ENCODE measurements at places on chromosomes 6 and 20. TPM values are rescaled to one million over a fixed set of nuclear protein-coding genes. Genes with fewer than 3 reads are reported as not detected.
A peak's percentile ranks its signal among the peaks of the same experiment; 100 is the strongest.

DNA sequence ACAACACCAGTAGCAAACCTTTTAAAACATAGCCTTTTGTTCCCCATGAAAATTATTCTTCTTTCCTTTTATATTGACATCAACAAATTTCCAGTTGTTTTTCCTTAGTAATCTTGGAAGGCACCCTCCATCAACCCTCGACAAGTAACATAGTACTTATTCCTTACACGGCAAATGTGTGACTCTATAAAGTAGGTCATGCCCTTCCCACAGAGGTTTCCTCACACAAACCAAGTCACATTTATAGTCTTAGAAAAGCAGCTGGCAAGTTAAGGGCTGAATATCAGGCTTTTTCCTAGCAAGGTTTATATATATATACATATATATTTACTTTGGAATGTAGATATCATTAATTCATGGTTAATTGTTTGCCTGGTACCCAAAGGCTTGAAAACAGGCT, 371.5 kb downstream of the SYNE1 start:
- no peaks in the 10 kb centered on the region for H3K27me3 ChIP-seq
- H3K36me3 ChIP-seq, result peaks cover 46% of the 10 kb centered on the region
- H3K4me1 ChIP-seq, result peaks cover 8% of the 10 kb centered on the region
- no peak overlapping the region for H3K4me3 ChIP-seq
- H3K27ac ChIP-seq, result no peak overlapping the region

DNA sequence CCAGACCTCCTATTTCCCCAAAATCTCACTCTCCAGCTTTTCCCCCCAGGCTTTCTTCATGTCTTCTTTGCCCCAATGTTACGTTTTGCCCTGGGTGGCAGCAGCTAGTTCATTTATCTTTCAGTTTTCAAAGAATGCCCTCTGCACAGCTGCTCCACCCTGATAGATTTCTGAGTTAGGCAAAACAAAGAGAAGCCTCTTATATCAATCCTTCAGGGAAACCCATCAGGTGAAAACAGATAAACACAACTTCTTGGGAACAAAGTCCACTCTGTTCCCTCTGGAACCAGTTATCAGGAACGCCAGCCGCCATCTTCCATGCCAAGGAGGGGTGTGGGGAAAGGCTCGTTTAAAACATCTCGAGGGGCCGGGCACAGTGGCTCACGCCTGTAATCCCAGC, 34.0 kb downstream of the ZBTB9 start:
- no peak for DNase-seq
- no peaks in the 10 kb centered on the region for H3K4me1 ChIP-seq
- H3K27ac ChIP-seq, result no peak overlapping the region
- no peak overlapping the region for H3K4me3 ChIP-seq

GRCh38 chr20:39289316-39289715, 327.2 kb downstream of the DHX35 start:
- no peak overlapping the region for H3K4me3 ChIP-seq
- H3K27ac ChIP-seq, result no peak overlapping the region
- peak; percentile 81 for DNase-seq

The LATS1 gene
- 29.7 TPM for total RNA-seq

The C20orf204 gene
- total RNA-seq, result 1.8 TPM

- no peak overlapping the region for H3K27ac ChIP-seq
- peaks cover 8% of the 10 kb centered on the region for H3K4me1 ChIP-seq
- no peaks in the 10 kb centered on the region for H3K36me3 ChIP-seq
- DNase-seq, result no peak
- no peaks in the 10 kb centered on the region for H3K27me3 ChIP-seq
These were observed 100.0 kb downstream of the RAMACL start for GRCh38 chr6:166486536-166486880.

DNA sequence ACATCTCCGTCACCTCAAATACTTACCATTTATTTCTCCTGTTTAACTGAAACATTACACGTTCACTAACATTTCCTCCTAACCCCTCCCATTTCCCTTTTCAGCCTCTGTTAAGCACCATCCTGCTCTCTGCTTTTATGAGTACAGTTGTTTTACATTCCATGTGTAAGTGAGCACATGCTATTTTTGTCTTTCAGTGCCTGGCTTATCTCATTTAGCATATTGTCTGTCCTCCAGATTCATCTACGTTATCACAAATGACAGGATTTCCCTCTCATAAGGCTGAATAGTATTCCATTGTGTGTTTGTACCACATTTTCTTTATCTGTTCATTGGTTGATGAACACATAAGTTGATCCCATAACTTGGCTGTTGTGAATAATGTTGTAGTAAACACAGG, 22.7 kb downstream of the TAF11 start:
- no peaks in the 10 kb centered on the region for H3K36me3 ChIP-seq
- no peak overlapping the region for H3K27ac ChIP-seq
- DNase-seq, result no peak
- no peaks in the 10 kb centered on the region for H3K27me3 ChIP-seq
- H3K4me3 ChIP-seq, result no peak overlapping the region
- no peaks in the 10 kb centered on the region for H3K4me1 ChIP-seq

The CDSN gene
- not detected for total RNA-seq

- H3K4me3 ChIP-seq, result no peak overlapping the region
- H3K27ac ChIP-seq, result peak overlapping the region; percentile 8
- H3K27me3 ChIP-seq, result no peaks in the 10 kb centered on the region
- H3K4me1 ChIP-seq, result peaks cover 46% of the 10 kb centered on the region
- 0 out of 2 replicates have a peak, but pooled peaks cover 9% of the 10 kb centered on the region for H3K36me3 ChIP-seq
- DNase-seq, result no peak
These were observed 37.8 kb downstream of the ILRUN start for GRCh38 chr6:34658605-34659265.

The CYP39A1 gene
- total RNA-seq, result 8.2 TPM

DNA sequence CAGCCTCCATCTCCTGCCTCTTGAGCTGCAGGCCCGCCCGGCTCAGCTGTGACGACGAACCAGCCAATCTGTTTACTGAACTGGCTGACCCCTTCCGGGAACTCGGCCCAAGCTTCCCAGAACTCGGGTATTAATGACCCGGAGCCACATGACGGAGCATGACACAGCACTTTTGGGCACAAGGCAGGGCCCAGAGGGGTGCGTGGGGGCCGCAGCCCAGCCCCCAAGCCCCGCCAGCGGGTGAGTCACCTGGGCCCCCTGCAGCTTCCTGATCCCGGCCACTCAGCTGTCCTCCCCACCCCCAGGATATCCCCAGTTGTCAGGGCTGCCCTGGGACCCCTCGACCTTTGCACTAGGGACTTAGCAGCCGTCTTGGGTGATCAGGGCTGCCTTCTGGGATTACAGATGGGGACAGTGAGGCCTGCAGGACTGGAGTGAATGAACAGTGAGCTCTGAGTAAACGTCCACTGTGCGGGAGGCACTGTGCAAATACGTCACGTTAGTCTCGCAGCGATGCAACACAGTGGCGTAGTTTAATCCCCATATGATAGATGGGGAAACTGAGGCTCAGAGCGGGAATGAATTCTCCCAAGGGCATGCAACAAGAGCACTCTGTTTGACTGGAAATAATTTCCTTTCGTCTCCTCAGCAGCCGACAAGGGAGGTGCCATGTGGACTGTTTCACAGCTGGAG, 102.1 kb downstream of the CEBPB start:
- H3K4me3 ChIP-seq, result no peak overlapping the region
- H3K36me3 ChIP-seq, result no peaks in the 10 kb centered on the region
- no peaks in the 10 kb centered on the region for H3K27me3 ChIP-seq
- no peak overlapping the region for H3K27ac ChIP-seq
- DNase-seq, result no peak

The SLC25A27 gene
- 178 TPM for total RNA-seq

GRCh38 chr6:167107787-167108186, 15.1 kb upstream of the CCR6 start:
- no peak overlapping the region for H3K4me3 ChIP-seq
- H3K27me3 ChIP-seq, result no peaks in the 10 kb centered on the region
- H3K27ac ChIP-seq, result no peak overlapping the region
- H3K36me3 ChIP-seq, result no peaks in the 10 kb centered on the region
- no peak for DNase-seq

- peak; percentile 43 for DNase-seq
- H3K27ac ChIP-seq, result no peak overlapping the region
- H3K36me3 ChIP-seq, result no peaks in the 10 kb centered on the region
- H3K27me3 ChIP-seq, result no peaks in the 10 kb centered on the region
- no peak overlapping the region for H3K4me3 ChIP-seq
These were observed 566.6 kb upstream of the CITED2 start for GRCh38 chr6:139940741-139941729.

The TEAD3 gene
- total RNA-seq, result not detected
